ENCODE measurements at places on chromosomes 12 and 14.

GRCh38 chr12:67669217-67669933 is 20.8 kb downstream of the DYRK2 start:
- no peak for DNase-seq

DNA sequence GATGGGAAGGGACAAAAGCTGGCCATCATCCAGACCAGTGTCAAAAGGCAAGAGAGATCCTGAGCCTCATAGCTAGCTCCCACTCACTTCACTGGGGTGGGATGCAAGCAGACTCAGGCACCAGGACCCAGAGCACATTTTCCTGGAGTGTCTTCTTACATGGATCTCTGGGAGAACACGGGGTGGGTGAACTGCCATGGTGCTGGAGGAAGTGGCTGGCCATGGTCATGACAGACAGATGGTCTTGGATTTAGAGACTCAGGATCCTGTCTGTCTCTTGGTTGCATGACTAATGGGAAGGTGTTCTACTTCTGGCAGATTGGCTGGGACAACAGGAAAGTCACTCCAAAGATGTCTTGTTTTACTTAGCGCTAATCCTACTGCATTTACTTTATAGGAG is 311.5 kb downstream of the ATP23 start:
- DNase-seq = no peak

- DNase-seq = no peak
Measured at GRCh38 chr12:89390802-89391673, 38.7 kb upstream of the DUSP6 start.

DNA sequence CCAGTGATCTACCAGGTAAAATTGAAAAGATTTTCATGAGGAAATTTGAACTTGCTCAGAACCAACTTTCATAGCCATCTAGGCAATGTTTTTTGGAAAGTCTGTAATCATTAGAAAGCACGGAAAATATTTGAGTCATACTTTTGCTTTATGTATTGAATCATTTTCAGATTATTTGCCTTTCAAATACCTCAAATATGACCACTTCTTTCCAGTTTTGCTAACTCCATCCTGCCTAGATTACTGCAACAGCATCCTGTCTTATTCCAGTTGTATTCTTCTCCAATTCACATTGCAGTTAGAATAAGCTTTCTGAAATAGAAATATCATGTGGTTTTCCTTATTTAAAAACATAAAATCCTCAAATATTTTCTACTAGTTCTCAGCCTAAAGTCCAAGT is 239.8 kb upstream of the FAR2 start:
- no peak for DNase-seq

DNA sequence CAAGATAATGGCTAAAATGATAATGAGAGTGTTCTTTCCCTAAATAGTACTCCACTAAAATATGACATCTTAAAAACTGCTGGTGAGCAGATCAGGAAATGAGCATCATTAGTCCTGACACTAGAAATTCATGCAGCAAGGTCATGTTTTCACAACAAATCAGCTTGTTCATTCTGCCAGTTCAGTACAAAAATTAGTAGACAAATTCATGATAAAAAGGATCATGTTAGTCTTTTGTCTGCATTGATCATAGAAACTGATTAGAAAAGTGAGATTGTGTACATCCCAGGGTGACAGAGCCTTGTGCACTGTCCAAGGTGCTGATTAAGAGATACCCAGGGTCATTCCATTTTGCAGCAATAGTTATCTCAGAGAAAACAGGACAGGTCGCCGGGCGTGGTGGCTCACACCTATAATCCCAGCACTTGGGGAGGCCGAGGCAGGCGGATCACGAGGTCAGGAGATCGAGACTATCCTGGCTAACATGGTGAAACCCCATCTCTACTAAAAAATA is 163.6 kb downstream of the RIMBP2 start:
- no peak for DNase-seq

GRCh38 chr12:64171715-64172114 is 50.4 kb downstream of the KICS2 start:
- no peak for DNase-seq

- no peak for DNase-seq
Measured at GRCh38 chr12:55707219-55707671, 459 bp downstream of the ITGA7 start.

DNA sequence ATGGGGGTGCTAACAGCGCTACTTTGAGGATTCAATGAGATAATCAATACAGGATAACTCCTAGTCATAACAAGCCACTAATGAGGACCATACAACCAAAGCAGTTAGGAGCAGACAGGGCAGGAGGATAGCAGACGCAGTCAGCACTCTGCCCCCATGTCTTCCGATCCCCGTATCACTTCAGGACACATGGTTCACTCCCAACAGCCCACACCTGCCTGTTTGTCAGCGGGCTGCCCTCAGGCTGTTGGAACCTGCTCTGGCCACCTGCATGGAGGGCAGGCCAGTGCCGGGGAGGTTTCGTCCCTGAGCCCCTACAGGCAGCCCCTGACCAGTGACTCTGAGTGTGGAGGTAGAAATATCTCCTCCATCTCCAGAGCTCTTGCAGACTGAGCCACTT is 37.1 kb upstream of the LTBP2 start:
- no peak for DNase-seq

- DNase-seq = no peak
Measured at GRCh38 chr12:38139456-38139855, 177.1 kb upstream of the ALG10B start.

GRCh38 chr12:41053046-41053445 is 135.1 kb upstream of the PDZRN4 start:
- DNase-seq = no peak

DNA sequence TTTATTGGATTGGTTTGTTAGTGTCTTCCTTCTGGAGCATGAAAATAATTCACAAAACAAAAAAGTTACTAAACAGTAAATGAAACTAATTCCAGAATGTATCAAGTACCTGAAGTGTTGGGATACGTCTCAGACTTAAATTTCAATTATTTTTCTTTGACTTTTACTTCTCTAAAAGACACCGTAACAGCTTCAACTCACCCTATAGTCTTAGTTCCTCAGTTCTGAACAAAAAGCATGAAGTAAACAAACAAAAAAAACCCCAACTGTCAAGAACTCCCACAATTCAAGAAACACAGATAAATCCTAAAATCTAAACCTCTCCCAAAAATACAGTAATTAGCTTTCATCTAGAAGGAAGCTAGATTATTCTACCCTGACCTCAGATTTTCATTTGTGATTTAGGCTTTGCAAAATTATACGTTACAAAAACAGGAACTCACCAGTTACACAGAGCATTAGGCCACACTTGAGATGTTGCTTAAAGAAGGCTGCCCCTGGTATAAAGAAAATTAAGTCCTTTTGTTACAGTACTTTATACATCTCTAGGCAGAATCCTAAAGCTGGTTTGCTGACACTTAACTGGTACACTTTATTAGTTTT is 10.2 kb downstream of the HEATR5A start:
- DNase-seq = peak; percentile 40

DNA sequence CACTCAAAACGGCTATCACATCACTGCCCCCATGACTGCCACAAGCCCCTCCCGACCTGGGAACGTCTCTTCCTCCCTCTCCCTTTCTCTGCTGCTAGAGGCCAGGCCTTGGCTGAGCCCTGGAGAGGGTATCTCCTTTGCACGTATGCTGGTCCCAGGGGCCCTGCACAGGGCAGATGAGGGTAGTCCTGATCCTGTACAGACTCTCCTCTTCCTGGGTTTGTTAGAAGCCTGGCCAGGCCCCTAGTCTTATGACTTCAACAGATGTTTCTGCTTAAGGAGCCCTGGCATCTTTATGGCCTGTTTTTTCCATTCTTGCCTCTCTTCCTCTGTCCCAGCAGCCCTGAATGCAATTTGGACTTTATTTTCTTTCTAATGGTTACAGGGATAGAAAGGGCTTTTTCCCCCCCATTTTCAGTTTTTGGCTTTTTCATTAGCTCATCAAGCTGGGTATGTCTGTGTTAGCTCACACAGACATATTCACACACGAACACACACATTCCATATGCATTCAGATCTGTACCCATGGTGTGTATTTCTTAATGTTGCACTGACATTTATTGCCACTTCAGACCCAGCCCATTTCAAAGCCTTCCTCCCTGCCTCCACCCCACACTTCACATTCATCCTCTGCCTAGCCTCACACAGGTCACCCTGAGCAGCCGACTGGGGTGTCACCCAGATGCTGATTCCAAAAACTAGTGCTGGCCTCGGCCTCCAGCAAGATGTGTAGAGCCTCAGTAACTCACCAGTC is 203.2 kb downstream of the ZFP36L1 start:
- DNase-seq = no peak

DNA sequence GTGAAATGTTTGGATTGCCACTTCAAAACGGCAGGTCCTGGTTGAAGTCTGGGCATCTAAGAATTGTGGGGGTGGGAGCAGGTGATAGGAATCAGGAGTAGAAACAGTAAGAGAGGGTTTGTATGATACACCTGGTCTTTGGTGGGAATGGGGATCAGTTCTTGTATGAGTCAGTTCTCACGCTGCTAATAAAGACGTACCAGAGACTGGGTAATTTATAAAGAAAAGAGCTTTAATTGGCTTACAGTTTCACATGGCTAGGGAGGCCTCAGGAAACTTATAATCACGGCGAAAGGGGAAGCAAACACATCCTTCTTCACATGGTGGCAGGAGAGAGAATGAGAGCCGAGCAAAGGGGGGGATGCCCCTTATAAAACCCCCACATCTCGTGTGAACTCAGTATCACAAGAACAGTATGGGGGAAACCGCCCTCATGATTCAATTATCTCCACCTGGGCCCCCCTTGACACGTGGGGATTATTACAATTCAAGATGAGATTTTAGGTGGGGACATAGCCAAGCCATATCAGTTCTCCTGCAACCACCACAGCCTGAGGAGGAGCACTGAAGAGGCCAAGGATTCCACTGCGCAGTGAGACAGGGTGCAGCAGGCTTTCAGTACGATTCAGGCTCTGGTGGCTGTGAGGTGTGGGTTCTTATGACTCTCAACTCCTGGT is 52.1 kb downstream of the DRAM1 start:
- no peak for DNase-seq

- no peak for DNase-seq
Measured at GRCh38 chr12:101963697-101964096, 86.3 kb downstream of the DRAM1 start.

- peak; percentile 51 for DNase-seq
Measured at GRCh38 chr12:452667-453210, 7.0 kb upstream of the B4GALNT3 start.

- no peak for DNase-seq
Measured at GRCh38 chr12:49903700-49904423, at the start of gene FAIM2. TSS of gene FAIM2 (minus strand) at chr12:49903900. CDS start at chr12:49903792, 108 bp downstream.

DNA sequence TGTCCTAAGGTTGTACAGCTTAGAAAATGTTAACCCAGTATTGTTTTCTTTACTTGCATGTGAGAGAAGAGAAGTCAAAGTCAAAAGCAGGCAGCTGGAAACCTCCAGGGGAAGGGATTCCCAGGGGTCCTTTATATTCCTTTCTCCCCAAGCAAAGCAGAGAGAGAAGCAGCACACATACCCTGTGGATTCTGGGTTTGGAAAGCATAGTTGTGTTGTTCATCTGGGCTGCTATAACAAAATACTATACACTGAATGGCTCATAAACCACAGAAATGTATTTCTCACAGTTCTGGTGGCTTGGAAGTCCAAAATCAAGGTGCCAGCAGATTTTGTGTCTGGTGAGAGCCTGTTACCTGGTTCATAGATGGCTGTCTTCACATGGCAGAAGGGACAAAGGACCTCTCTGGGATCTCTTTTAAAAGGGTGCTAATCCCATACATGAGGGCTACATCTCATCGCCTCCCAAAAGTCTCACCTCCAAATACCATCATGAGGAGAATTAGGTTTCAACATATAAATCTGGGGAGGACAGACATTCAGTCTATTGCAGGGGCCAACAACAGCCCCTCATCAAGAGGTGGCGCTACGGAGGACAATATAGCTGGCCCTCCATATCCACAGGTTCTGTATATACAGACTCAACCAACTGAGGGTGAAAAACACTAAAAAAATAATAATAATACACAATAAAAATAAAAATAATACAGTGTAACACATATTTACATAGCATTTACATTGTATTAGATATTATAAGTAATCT is 19.3 kb upstream of the PCNX1 start:
- DNase-seq = no peak

DNA sequence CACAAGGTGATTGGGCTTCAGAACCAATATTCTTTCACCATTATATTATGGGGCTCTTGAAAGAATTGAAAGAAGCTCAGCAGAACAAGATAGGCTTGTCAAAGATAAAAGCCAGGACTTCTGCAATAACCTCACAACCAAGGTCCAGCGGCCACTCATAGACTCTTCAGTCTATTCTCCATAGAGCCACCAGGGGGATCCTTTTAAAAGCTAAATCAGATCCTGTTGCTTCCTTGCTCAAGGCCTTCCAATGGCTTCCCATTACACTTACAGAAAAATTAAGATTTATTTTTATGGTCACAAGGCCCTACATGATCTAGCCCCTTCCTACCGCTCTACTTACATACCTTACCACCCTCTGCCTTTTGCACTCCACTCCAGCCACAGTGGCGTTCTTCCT is 169.6 kb downstream of the C12orf42 start:
- peak; percentile 33 for DNase-seq

DNA sequence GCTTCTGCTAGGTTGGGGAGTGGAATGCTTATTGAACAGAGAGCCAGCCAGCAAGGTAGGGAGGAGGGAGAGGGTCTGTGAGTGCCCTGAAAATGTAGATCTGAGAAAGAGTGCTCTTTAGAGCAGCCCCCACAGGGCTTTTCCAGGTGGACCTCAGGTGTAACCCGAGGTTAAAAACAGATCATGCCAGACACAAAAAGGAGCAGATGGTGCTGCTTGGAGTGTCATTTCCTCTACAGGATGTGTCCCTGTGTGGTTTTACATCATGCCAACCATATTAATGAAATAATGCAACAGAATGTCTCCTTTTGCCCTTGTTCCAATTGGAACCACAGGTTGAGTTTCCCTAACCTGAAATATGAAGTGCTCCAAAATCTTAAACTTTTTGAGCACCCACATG is 6.4 kb downstream of the SUSD6 start:
- DNase-seq = peak; percentile 57

GRCh38 chr12:66085998-66086397 is 44.6 kb downstream of the LLPH start:
- DNase-seq = no peak

GRCh38 chr12:40105265-40105514 is 691 bp downstream of the SLC2A13 start:
- no peak for DNase-seq

- DNase-seq = peak; percentile 37
Measured at GRCh38 chr12:123062681-123063486, 82.4 kb downstream of the ARL6IP4 start.

- DNase-seq = no peak
Measured at GRCh38 chr14:104356738-104357688, 218.6 kb downstream of the KIF26A start.

GRCh38 chr12:685388-685787 is 22.1 kb upstream of the NINJ2 start:
- peak; percentile 84 for DNase-seq

DNA sequence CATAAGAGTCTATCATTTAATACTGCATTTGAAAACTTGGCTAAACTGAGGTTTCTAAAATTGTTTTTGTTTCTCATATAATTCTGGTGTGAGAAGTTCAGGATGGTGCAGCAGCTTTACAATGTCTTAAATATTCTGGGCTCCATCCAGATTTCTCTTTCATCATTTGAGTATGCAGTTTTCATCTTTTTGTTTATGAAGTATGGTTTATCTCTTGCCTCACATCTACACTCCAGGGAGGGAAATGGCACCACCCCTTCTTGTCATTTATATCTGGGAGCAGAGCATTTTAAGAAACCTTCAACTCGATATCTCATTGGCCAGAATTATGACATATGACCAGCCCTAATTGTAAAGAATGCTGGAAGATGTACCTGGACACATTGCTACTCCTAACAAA is 24.3 kb downstream of the GEMIN2 start:
- no peak for DNase-seq

GRCh38 chr14:81826081-81826480 is 292.4 kb upstream of the SEL1L start:
- no peak for DNase-seq
